ENCODE measurements at places on chromosomes 6 and 20.

DNA sequence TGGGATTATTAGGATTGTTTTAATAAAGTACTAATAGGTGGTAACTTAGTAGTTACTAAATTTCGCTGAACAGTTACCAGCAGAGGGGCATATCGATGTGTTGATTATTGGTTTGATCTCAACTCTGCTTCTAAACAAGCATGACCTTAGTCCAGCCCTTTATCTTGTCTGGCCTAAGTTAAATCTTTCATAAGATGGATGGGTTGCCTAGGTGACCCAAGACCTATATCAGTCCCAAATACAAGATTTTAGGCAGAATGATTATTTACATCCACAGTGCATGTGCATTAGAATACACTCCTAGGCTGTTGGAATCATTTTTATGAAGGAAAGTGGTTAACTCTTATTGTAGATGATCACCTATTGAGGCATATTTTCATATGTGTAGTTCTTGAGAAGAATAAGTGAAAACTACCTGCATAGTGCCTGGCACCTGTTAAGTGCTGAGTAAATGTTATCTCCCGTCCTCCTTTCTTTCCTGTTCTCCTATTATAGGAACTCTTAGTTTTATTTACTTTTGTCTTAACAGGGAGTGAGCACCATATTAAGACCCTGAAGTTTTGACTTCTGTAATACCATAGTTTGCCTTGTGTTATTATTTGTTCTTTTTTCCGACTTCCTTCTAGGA lies 1.1 kb downstream of the HSF2 start:
- DNase-seq, result no peak

DNA sequence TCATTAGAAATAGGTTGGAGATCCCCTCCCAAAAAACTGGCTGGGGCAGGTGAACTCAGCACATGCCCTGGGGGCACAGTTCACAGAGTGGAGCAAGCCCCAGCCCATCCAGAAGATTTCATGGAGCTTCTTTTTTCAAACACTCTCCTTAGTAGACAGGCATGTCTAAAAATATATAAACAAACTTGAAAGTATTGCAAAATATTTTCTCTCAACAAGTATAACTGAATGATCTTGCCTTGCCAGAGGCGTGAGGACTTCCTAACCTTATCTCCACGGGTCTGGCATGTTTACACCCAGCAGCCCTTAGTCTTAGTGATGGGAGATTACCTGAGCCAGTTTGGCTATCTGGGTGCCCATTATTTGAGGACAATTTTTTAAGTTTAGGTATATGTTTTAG lies 107.1 kb downstream of the QRSL1 start:
- DNase-seq, result no peak

- DNase-seq, result no peak
Measured at GRCh38 chr20:50920997-50921396, 10.2 kb downstream of the ADNP start.

DNA sequence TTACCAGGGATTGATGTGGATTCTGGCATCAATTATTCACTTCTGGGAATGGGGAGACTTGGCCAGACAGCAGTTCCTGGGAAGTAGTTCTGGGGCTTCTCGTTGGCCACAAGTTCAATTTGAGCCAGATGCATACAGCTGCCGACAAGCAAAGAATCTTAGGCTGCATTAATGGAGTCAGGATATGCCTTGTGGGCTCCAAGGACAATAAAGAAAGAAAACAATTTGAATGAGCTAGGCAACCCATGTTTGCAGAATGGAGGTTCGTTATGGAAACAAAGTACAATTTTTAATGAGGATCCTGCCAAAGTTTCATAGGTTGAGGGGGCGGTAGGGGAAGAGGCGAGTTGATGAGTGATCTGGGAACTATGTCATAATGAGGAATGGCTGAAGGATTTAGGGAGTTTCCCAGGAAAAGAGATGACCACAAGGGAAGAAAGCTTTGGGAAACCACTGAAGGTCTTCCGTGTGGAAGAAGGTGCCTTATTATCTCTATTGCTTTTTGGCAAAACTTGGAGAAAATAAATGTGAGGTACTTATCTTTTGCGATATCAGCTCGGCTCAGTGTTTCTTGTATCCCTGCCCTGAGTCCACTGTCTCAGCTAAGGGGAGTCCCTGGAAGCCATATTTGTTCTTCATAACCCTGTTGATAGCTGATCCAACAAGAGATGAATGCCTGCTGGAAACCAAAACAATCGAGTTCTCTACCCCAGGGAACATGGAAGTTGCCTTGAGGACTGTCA lies 181.0 kb upstream of the ZNF217 start:
- no peak for DNase-seq

DNA sequence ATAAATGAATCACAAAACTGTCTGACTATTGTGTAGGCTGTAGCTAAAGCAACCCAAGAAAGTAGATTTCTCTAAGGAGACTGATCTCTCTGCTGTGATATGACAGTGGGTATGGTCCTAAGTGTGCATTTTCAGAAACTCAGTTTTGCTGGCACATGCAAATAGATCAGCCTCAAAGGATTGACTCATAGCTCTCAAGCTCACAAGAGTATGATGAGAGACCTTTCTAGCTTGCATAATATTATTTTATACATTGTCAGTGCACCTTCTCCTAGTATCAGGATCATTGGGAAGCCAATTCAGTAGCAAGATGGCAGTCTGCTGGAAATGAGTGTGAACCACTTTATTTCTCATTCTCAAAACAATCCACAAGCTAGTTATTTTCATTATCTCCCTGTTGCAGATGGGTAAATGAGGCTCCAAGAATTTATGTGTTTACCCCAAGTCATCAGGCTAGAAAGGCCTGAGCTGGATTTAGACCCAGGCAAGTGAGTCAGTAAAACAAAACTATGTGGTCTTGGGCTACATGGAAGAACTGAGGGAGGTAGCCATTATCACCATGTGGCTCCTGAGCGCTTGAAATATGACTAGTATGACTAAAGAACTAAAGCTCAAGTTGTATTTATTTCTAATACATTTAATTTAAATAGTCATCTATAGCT lies 27.9 kb upstream of the PLCB4 start:
- DNase-seq, result no peak

Measured in esophagus squamous epithelium (tissue), 5 donors.